CD14-positive monocyte (primary cell): ENCODE measurements at places on chromosomes 1 and 21. TPM values are rescaled to one million over a fixed set of nuclear protein-coding genes. Genes with fewer than 3 reads are reported as not detected.

The CCDC181 gene
- polyA plus RNA-seq: not detected in 2 replicates

- no peak for DNase-seq
Observed at GRCh38 chr1:25784575-25785051, 15.4 kb upstream of the SELENON start.

GRCh38 chr1:65332821-65333220, 23.5 kb downstream of the DNAJC6 start:
- DNase-seq: no peak

GRCh38 chr1:23530747-23531561, at the start of gene E2F2:
E2F2 (minus strand) TSS chr1:23531233; CDS start chr1:23530793, 440 bp downstream.
- DNase-seq: peak; percentile 81

The GBP3 gene
- polyA plus RNA-seq: 10.9 and 17.3 TPM in 2 replicates

DNA sequence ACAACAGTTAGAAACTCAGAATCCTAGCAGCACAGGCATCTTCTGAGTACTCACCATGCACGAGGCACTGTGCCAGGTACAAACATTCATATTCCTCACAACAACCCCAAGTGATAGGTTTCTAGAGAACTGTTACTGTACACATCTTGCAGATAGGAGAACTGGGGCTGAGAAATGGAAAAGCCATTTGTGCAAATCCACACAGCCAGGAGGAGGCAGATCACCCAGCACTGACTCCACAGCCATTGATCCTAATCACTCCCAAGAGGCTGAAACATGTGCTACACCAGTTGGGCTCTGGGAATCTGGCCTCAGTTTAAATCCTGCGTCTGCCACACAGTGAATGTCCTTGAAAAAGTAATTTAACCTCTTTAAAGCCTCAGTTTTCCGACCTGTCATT, 151.0 kb downstream of the ST6GALNAC5 start:
- no peak for DNase-seq

The PLPPR4 gene
- not detected for polyA plus RNA-seq

DNA sequence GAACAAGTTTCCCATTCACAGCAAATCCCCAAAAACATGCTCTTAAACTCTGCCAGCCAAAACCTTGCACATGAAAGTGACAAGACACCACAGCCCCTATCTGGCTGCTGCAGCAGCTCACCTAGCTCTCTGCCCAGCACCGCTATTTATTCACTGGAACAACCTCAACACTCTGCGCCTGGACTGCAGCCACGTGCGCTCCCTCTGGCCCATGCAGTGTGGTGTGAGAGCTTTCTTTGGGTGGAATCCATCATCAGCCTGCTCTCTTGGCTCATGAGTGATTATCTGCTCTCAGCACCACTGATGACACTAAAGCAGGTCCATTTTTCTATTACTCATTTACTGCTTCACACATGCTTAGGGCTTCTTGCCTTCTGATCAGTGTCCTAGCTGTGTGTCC, 11.4 kb downstream of the KCNJ6 start:
- DNase-seq: no peak

- no peak for DNase-seq
Observed at GRCh38 chr1:28157894-28158293, 18.6 kb downstream of the PTAFR start.

- DNase-seq: no peak
Observed at GRCh38 chr1:1155258-1155657, 18.4 kb upstream of the TTLL10 start.

The MAN1A2 gene
- polyA plus RNA-seq: 1.4 and 4.0 TPM in 2 replicates

- DNase-seq: no peak
Observed at GRCh38 chr1:59107916-59108315, 189.0 kb upstream of the FGGY start.

DNA sequence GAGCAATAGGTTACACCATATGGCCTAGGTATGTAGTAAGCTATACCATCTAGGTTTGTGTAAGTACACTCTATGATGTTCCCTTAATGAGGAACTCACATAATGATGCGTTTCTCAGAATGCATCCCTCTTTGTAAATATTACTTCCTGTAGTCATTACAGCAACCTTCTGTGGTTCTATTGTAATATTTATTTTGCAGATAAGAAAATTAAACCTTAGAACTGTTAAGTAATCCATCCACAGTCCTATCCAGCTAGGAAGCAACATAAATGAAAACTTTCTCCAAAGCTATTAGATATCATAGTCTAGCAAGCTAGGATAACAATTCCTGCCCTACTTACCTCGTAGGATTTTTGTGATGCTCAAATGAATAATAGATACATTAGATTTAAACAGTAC, 88.7 kb downstream of the WLS start:
- no peak for DNase-seq

DNA sequence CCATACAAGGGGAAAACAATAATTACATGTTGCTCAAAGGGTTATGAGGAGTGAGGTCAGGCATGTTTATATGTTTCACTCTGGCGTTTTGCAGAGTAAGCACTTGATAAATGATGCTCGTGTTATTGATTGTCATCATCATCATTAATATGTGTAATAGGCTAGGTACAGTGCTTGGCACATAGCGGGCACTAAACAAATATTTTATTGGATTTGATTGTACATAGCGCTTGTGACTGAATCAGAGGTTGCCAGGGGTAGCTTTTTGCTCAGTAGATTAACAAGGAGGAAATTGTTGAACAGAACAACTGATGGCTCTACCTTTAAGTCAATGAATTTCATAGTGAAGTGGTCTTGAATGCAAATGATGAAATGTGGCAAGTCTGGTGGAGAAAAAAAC, 91.7 kb downstream of the ROR1 start:
- no peak for DNase-seq

The SLAMF7 gene
- 15.8 TPM for polyA plus RNA-seq

GRCh38 chr1:7680955-7681268, 90.2 kb upstream of the VAMP3 start:
- no peak for DNase-seq

The SIK1 gene
- 7.4 and 66.4 TPM in 2 replicates for polyA plus RNA-seq

DNA sequence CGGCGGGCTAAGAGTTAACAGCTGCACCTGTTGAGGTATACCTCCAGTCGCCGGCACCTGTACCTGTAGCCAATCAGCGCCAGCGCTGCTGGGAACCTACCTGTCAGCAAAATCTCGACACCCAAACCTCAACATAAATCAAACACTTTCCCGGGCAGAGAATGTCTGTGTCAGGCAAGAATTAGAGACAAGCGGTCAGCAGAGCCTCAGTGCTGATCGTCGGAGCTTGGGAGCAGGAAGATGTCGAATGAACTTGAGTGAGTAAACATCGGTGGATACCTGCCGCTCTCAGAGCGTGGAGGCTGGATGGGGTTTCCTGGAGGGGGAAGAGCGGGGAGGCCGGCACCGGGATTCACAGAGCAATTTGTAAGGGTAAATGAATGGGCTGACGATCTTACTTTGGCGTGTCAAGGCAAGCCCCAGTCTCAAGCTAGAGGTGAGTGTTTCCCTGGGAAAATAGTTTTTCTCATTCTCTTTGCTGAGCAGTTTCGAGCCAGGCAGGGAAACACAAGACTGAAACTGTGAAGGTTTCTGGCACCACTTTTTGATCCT, at the start of gene GRHL3:
Gene GRHL3, plus strand, starts transcription at position 46 of the 552 bp plus-strand sequence. Its CDS starts 195 bp downstream, at position 241.
- no peak for DNase-seq

GRCh38 chr21:16388911-16389560, 659.3 kb downstream of the USP25 start:
- no peak for DNase-seq

DNA sequence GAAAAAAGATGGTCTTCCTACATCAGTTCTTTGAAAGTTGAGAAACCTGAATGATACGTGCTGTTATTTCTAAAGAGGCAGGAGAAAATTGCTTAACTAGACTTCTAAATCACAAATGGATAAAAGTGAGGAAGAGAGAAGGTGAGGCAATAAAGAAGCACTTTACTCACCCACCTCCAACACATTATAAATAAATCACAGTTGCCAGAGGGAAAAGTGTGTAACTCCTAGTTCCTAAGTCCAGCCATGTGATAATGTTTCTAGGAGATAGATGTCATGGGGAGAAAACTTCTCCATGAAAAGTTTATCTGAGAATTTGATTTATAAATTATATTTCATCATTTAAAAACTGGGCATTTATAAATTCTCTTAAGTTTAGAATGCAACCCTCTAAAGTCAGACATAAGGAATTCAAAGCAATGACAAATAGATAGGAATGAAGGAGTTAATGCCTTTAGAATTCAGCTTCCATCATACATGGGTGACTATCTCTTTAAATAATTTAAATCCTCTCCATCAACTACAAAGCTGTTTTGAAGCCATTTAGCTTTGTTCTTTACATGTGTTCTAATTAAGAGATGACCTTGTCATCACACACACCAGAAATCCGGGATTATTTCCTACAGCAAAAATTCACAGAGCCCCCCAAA, 60.0 kb downstream of the NRIP1 start:
- no peak for DNase-seq

GRCh38 chr1:31062867-31063380, 2.6 kb downstream of the PUM1 start:
- no peak for DNase-seq

DNA sequence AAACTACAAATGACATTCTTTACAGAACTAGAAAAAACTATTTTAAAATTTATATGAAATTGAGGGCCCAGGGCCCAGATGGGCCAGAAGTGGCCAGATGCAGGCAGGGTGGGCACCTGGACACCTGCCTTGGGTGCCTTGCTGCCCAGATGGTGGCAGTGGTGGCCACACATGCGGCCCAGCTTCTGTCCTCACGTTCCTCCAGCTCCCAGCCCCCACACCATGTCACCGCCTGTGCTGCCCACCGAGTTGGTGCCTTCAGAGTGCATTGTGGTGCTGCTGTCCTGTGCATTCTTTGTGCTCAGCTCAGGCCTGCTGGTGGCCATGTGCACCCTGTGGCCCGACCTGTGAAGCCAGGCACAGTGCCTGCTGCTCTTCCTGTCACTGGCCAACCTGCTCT, 216.8 kb upstream of the CXADR start:
- DNase-seq: no peak

- DNase-seq: no peak
Observed at GRCh38 chr1:3785456-3786157, 10.7 kb downstream of the LRRC47 start.

The CYP4B1 gene
- polyA plus RNA-seq: not detected

DNA sequence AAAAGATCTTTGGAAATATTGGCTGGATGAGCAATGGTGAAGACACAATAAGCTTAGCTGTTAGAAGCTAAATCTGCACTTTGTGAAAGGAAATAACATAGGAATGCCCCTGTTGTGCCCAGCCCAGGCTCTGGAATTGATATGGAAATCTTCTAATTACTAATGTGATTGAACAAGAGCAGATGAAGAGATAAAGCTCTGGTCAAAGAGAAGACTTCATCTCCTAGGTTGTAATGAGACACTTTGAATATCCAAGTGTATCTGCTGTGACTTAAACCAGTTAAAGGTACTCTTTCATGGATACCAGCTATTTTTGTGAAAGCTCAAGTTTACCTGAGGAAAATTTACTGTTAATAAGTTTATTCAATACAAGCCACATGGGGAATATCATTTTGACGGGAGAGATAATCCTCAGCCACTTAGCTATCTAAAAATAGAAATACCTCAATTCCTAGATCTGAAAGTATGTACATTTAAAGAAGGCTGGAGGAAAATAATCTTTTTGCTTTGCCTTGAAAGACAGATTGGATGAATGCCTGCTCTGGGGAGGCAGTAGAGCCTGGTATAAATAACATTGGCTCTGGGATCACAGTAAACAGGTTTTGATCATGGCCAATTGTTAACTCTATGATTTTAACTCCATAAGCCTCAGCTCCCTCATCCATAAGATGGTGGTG, 494.0 kb upstream of the B3GALT2 start:
- no peak for DNase-seq

The KRTAP7-1 gene
- 0.13 TPM in 1 of 2 replicates, not detected in the other for polyA plus RNA-seq

GRCh38 chr1:165960136-165960535, 132.7 kb downstream of the UCK2 start:
- DNase-seq: no peak

The RGS4 gene
- not detected for polyA plus RNA-seq

The PLA2G2D gene
- not detected for polyA plus RNA-seq

The CFHR2 gene
- not detected in 2 replicates for polyA plus RNA-seq

The ADAMTSL4 gene
- polyA plus RNA-seq: 2.8 TPM

The FUCA1 gene
- 97.7 TPM for polyA plus RNA-seq

The HSD3B2 gene
- polyA plus RNA-seq: not detected in 2 replicates

DNA sequence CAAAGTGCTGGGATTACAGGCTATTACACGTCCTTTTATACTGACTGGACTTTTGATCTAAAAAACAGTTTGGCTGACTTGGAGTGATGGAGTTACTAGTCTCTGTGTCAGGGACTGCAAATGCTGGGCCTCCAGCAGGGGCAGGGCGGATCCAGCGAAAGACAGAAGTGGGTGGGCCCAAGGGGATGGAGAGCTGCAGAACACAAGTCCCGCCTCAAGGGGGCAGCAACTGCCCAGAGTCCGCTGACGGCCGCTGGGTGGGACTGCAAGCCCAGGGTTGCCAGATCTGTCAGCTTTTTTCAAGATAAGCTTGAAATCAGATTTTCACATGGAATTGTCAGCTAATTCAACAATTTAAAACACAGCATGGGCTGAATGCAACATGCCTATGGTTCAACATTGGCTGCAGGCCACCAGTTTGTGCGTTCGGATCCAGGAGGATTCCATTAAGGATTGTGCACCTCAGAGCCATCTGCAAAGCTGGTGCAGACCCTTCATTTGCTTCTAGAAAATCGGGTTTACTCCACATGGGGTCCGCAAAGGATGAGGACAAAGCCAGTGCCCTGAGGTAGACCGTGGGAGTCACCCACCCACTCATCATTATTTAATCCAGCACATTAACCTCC, 10.7 kb downstream of the STMN1 start:
- DNase-seq: peak; percentile 89

- DNase-seq: no peak
Observed at GRCh38 chr1:216679108-216679507, 44.1 kb downstream of the ESRRG start.

The TNN gene
- not detected for polyA plus RNA-seq

DNA sequence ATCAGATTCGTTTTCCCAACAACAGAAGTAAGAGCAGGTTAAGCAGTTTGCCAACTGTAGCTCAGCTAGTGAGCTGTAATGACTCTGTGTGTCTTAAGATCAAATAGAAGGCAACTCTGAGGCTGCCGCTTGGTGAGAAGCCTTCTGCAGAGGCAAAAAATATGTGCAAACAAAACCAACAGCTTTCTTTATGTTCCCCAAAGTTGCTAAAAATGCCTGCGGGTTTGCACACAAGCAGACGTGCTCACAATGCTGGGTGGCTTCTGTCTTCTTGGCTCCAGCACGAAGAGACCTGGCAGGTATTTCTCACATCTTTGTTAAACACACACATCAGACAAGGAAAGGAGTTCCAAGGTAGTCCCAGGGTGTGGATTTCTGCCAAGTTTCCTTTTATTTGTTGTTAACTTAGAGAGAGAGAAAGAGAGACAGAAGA, 158.9 kb upstream of the JUN start:
- DNase-seq: no peak

- DNase-seq: no peak
Observed at GRCh38 chr1:113808450-113809195, 3.7 kb downstream of the RSBN1 start.
